ENCODE measurements at places on chromosomes 5 and 9.

DNA sequence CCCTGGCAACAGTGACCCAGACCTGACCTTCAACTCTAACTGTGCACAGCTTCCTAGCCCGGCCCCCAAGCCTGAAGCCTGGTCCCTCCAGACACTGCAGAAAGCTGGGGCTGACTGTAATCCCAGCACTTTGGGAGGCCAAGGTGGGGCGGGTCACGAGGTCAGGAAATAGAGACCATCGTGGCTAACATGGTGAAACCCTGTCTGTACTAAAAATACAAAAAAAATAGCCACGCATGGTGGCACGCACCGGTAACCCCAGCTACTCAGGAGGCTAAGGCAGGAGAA lies 35.9 kb downstream of the ADAMTS2 start:
- no peak for DNase-seq

DNA sequence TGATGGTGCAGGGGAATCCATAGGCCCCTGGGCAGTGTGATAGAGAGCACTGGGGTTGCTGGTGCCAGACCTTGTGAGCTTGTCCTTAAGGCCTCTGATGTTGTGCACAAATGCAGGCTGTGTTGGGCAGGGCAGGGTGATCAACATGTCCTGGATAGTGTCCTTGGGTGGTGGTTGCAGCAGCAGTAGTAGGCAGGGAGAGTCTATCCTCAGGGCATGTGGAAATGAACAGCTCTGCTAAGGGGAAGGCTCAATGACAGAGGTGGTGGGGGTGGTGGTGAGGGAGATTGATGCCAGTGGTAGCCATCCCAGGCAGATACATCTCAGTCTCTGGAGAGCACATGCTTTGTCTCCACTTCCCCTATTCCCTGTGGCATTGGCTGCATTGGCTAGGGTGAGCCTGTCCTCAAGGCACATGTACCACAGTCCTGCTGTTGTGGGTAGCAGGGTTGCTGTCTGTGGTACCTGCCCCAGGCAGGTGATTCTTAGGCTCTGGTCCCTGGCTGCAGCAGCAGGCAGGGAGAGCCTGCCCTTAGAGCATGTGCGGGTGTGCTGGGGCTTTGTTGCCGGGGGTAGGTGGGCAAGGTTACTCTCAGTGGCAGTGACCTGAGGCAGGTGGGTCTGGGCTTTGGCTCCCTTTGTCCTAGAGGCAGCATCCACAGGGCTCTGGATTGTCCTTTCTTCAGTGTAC lies 111.1 kb downstream of the WDR70 start:
- DNase-seq: no peak

GRCh38 chr9:133667759-133668450 lies 31.7 kb downstream of the DBH start:
- no peak for DNase-seq

DNA sequence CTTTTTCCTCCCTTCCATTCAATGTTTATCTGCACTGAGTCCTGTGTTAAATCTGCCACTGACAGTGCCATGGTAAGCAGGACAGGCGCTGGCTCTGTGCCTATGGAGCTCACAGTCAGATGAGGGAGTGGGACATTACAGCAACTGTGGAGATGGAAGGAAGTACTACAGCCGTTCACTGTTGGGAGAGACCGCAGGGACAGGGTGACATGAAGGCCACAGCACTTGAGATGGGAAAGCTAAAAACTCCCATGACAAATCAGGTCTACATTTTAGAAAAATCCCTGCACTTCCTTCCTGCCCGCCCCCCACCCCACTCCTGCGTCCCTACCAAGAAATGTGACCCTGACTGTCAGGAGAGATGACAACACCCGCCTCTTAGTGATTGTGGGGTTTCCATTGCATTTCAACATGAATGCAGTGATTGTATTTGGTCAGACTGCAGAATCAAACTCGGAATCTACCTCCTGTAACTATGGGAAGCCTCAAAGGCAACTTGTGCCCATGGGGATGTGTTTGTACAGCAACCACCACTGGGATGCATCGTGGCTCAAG lies 56.4 kb downstream of the GTF3C4 start:
- no peak for DNase-seq

GRCh38 chr5:81251922-81252321 lies 18.8 kb downstream of the CKMT2 start:
- DNase-seq: no peak

- DNase-seq: no peak
Measured at GRCh38 chr5:180830253-180831138, 27.9 kb upstream of the MGAT1 start.

DNA sequence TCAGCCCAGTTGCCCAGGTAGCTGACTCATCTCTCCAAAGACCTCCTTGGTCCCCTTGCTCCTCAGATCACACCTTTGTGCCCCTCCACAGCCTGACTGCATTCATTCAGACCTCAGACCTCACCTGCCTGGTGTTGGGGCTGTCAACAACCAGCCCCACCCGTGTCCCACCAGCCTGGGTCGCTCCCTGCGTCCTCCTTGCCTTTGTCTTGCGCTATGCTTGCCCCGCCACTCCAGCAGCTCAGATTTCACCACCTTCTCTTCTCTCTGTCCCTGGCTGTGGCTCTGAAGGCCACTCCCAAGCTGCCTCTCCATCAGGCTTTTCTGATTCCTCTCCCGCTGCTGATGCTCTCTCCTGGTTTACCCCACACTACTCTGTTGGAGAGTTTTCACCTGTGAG lies 103.5 kb downstream of the MVB12B start:
- no peak for DNase-seq

DNA sequence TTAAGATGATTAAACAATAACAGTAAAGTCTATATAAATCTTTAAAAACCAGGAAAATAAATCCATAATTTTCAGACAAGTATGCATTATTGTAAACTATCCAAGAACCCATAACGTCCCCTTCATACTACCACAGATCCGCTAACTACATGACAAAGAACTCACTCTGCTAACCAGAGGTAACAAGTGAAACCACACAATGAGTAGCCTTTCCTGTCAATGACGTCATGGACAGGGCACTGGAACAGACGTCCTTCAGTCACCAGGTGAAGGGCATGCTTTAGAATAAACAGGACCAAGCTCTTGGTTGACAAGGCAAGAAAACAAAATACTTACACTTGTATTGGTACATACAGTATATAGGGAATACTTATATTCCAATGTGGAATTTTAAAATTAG lies 45.2 kb downstream of the RNF130 start:
- no peak for DNase-seq

GRCh38 chr5:81754621-81755020 lies 3.7 kb upstream of the SSBP2 start:
- no peak for DNase-seq

DNA sequence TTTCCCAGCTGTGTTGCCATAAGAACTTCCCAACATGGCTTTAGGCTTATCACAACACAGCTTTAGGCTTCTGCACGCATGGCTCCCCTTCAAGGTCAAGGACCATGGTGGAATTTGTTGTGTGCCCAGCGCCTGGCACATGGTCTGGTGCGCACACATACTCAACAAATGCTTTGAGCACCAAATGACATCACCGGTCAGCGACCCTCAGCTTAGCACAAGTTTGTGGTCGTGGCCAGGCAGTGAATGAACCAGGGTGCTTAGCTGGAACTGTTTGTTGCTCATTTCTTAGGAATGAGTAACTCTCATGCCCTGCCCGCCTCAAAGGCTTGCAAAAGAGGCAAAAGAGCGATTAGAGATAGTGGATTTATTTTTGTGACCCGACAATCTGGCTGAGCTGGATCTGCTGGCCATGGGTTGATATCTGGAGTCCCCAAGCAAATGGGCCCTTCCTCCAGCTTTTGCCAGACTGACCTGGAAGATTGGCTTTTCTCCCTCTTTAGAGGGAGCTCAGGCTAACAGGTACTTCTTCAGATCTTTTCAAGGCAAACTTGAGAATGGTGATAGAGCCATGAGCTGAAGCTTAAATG lies 58.9 kb downstream of the DAP start:
- DNase-seq: no peak

Measured in right kidney (tissue), 9 donors.